Caki2 (cell line): ENCODE measurements at places on chromosomes 3 and 15. TPM values are rescaled to one million over a fixed set of nuclear protein-coding genes. Genes with fewer than 3 reads are reported as not detected.

Gene MORC1
- total RNA-seq = not detected in 2 replicates

Gene AMOTL2
- total RNA-seq = 85.0 and 114 TPM in 2 replicates

Gene CLPX
- total RNA-seq = 21.2 and 22.8 TPM in 2 replicates

Gene TP63
- total RNA-seq = not detected in 2 replicates

Gene NEDD4
- 11.6 and 11.9 TPM in 2 replicates for total RNA-seq

Gene LRRC31
- total RNA-seq = 0.47 and 0.98 TPM in 2 replicates

Gene ALDH1A3
- 130 and 141 TPM in 2 replicates for total RNA-seq

Gene INSYN1
- not detected in 2 replicates for total RNA-seq

- no peak for DNase-seq
These were observed 609 bp downstream of the RNF13 start for GRCh38 chr3:149813367-149814281.

DNA sequence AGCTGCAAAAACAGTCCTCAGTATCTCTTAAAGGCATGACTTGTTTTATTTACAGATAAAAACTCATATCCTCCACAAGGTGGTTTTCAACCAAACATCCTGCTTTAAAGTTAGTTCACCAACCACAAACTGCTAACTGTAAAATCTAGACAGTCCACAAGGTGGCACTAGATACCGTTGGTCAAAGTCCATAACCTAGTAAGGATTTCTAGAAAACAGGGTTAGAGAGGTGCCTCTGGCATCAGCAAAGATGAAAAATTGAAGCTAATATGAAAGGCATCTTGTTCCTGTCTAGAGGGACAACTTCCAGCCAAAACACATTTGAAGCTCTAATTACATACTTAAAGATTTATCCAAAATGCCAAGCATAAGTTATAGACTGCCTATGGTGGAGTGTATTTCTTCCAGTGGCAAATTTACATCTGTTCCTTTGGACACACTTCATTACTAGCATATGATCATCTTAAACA is 56.0 kb downstream of the ZMAT3 start:
- peak; percentile 72 for DNase-seq

DNA sequence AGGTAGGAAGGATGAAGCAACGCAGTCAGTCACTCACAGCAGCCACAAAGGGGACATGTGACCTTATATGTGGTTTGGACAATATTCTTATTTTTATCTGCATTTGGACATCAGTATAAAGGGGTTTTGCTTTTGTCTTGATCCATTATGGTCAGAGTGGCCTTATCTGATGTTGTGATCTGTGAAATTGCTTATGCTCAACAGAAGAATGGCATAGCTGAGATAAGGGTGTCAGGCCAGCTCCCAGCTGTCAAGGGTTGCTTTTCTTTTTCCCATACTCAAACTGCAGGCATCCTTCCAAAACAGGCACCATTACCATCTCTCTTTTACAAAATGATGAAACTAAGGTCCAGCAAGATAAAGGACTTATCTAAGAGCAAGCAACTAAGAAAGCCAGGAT is 28.1 kb downstream of the DCLK3 start:
- no peak for DNase-seq

GRCh38 chr3:57041674-57042073 is 18.8 kb upstream of the SPATA12 start:
- DNase-seq = no peak

GRCh38 chr15:93028111-93028631 is 60.8 kb downstream of the RGMA start:
- DNase-seq = no peak
